ENCODE measurements at places on chromosomes 5 and 9. TPM values are rescaled to one million over a fixed set of nuclear protein-coding genes. Genes with fewer than 3 reads are reported as not detected.

GRCh38 chr5:23013395-23013998 lies 160.4 kb upstream of the CDH12 start:
- no peak for DNase-seq
- H3K36me3 ChIP-seq, result no peaks in the 10 kb centered on the region
- peak overlapping the region; percentile 30 for H3K4me3 ChIP-seq
- peak overlapping the region; percentile 24 for H3K27ac ChIP-seq
- H3K4me1 ChIP-seq, result no peaks in the 10 kb centered on the region
- H3K27me3 ChIP-seq, result no peaks in the 10 kb centered on the region

DNA sequence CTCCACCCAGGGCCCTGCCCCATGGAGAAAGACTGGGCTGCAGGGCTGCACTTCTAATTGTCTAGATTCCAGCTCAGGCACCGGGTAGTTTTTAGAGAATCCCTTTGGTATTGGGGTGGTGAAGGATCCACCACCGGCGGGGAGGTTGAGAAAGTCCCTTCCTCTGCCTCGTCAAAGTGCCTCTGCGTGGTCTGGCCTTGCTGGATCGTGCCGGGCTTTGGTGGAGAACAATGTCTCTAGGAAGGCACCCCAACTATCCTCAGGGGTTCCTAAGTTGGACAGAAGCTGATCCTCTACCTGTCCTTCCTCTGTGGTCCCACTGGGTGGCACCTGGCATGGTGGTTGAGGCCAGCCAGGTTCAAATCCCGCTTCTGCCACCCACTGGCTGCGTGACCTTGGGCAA lies 7.3 kb upstream of the AMBP start:
- H3K36me3 ChIP-seq, result no peaks in the 10 kb centered on the region
- H3K27me3 ChIP-seq, result no peaks in the 10 kb centered on the region
- no peak overlapping the region for H3K4me3 ChIP-seq
- DNase-seq, result no peak
- no peak overlapping the region for H3K27ac ChIP-seq

- H3K36me3 ChIP-seq, result no peaks in the 10 kb centered on the region
- H3K4me1 ChIP-seq, result peaks cover 7% of the 10 kb centered on the region
- no peak for DNase-seq
- no peaks in the 10 kb centered on the region for H3K27me3 ChIP-seq
Observed at GRCh38 chr5:177494346-177495195, 2.8 kb downstream of the PDLIM7 start.

DNA sequence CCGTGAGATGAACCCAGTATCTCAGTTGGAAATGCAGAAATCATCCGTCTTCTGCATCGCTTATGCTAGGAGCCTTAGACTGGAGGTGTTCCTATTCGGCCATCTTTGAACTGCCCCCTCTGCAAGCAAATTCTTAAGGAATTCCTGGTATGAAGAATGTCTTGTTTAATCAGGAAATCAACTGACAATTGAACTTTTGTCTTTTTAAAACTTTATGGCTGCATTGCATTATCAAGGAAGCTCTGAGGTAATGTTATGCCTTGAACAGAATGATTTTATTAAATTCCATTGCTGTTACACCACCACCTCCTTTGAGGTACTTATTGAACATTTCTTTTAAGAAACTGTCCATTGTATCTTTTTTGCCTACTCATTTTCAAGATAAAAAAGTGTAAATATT lies 1915.7 kb upstream of the CDH9 start:
- no peaks in the 10 kb centered on the region for H3K27me3 ChIP-seq
- no peak overlapping the region for H3K27ac ChIP-seq
- H3K36me3 ChIP-seq, result no peaks in the 10 kb centered on the region
- no peaks in the 10 kb centered on the region for H3K4me1 ChIP-seq

- DNase-seq, result no peak
- no peak overlapping the region for H3K4me3 ChIP-seq
- H3K27me3 ChIP-seq, result peaks cover 3% of the 10 kb centered on the region
- no peaks in the 10 kb centered on the region for H3K4me1 ChIP-seq
Observed at GRCh38 chr9:71250581-71250980, 129.2 kb upstream of the TRPM3 start.

GRCh38 chr5:31911291-31912265 lies 262.5 kb downstream of the GOLPH3 start:
- no peak overlapping the region for H3K27ac ChIP-seq
- peaks cover 6% of the 10 kb centered on the region for H3K4me1 ChIP-seq
- H3K27me3 ChIP-seq, result no peaks in the 10 kb centered on the region
- no peaks in the 10 kb centered on the region for H3K36me3 ChIP-seq
- no peak overlapping the region for H3K4me3 ChIP-seq

DNA sequence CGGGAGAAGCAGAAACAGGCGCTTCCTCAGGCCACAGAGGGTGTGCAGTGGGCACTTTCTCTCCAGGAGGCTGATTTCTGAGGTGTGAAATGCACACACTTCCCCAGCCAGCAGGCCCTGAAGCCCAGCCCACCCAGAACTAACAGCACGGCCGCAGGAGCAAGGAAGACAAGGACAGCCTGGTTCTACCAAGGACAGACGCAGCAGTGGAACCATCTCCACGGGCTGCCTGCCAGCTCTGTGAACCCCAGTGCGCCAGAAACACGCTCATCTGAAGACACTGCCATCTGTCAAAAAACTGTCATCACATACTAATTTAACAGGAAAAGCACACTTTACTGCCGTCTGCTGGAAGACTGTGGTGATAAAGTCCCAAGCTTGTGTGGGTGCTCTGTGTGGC lies 40.7 kb downstream of the MAPK9 start:
- no peaks in the 10 kb centered on the region for H3K27me3 ChIP-seq
- DNase-seq, result no peak
- H3K27ac ChIP-seq, result no peak overlapping the region
- peaks cover 69% of the 10 kb centered on the region for H3K36me3 ChIP-seq

- DNase-seq, result no peak
- H3K4me3 ChIP-seq, result no peak overlapping the region
- H3K4me1 ChIP-seq, result peaks cover 33% of the 10 kb centered on the region
- H3K36me3 ChIP-seq, result peaks cover 18% of the 10 kb centered on the region
Observed at GRCh38 chr9:137717776-137718327, 99.0 kb downstream of the EHMT1 start.

DNA sequence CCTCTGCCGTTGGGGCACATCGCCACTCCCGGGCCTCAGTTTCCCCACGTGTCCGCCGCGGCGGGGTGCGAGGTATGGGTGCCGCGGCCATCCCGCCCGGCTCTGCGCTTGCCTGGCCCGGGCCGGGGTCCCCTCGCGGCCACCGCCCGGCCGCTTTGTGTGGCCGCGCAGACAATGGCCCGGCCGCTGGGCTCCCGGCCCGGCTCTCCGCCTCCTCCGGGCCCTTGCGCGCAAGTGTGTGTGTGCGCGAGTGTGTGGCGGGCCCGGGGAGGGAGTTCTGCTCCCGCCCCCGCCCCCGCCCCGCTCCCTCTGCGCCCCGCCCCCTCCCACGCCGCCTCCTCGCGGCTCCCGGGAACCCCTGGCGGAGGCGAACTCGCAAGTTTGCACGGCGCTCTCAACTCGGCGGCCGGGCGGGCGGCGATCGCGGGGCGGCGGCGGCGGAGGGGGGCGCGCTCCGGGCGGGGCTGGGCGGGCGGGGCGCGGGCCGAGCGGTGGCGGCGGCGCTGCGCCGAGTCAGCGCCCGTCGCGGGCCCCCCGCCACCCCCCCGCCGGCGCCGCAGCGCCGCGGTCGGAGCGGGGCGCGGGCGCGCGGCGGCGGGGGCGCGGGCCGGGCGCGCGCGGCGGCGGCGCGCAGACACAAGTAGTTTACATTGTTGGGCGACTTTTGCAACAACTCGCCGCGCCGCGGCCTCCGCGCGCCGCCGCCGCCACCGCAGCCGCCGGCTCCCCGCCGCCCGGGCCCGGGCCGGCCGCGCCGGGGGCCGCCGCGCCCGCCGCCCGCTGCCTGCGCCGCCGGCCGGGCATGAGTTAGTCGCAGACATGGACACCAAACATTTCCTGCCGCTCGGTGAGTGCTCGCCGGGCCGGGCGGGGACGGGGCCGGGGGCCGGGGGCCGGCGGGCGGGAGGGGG lies at the start of gene RXRA:
RXRA (plus strand) TSS at position 643 of the 911 bp plus-strand sequence; CDS start at position 820, 177 bp downstream.
- H3K27me3 ChIP-seq, result no peaks in the 10 kb centered on the region
- peak; percentile 73 for DNase-seq
- H3K4me3 ChIP-seq, result peak within 1 kb of the TSS; percentile 73
- H3K4me1 ChIP-seq, result peaks cover 4% of the 10 kb centered on the region
- H3K36me3 ChIP-seq, result no peaks in the 10 kb centered on the region
- peak within 1 kb of the TSS; percentile 62 for H3K27ac ChIP-seq

- no peaks in the 10 kb centered on the region for H3K4me1 ChIP-seq
- no peaks in the 10 kb centered on the region for H3K27me3 ChIP-seq
- no peak overlapping the region for H3K4me3 ChIP-seq
- no peak overlapping the region for H3K27ac ChIP-seq
Observed at GRCh38 chr9:89916001-89916597, 311.3 kb downstream of the GADD45G start.

DNA sequence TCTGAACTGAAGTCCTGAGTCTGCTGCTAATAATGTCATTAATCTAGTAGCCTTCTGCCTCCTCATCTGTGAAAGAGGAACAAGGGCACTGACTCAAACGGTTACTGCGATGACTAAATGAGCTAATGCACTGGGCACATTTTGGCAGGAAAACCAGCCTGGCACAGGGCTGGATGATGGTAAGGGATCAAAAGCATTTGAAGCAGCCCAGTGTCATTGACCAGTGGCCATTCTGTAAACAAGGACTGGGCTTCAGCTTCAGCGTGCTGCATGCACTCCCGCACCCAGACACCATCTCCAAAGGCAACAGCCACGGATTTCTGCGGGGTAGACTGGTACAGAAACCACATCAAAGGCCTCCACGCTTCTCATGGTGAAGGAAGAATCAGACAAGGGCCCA lies 8.0 kb downstream of the GCNT4 start:
- no peaks in the 10 kb centered on the region for H3K27me3 ChIP-seq
- H3K27ac ChIP-seq, result no peak overlapping the region
- H3K4me3 ChIP-seq, result no peak overlapping the region
- peaks cover 14% of the 10 kb centered on the region for H3K36me3 ChIP-seq

- no peak overlapping the region for H3K27ac ChIP-seq
- no peaks in the 10 kb centered on the region for H3K4me1 ChIP-seq
- DNase-seq, result no peak
- H3K27me3 ChIP-seq, result no peaks in the 10 kb centered on the region
- H3K36me3 ChIP-seq, result no peaks in the 10 kb centered on the region
- H3K4me3 ChIP-seq, result no peak overlapping the region
Observed at GRCh38 chr9:2934241-2934650, 90.4 kb upstream of the PUM3 start.

DNA sequence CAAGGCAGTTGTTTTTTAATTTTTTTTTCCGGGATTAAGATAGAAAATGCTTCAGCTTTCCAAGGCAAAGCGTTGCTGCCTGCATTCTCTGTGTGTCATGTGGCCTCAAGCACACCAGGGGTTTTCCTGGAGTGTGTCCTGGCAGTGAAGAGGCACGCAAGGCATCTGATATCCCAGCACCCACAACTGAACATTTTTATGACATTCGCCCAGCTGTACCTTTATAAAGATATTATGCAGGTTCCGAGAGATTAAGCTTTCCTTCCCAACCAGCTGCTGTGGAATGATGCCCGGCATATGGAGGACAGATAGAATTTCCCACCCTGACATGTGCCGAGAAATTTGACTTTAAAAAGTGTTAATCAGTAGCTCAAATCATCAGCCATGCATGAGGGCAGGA lies 205.6 kb downstream of the GADD45G start:
- DNase-seq, result no peak
- H3K4me3 ChIP-seq, result no peak overlapping the region
- no peaks in the 10 kb centered on the region for H3K27me3 ChIP-seq
- no peak overlapping the region for H3K27ac ChIP-seq
- H3K36me3 ChIP-seq, result no peaks in the 10 kb centered on the region
- H3K4me1 ChIP-seq, result peaks cover 3% of the 10 kb centered on the region

- DNase-seq, result no peak
- H3K4me3 ChIP-seq, result peak overlapping the region; percentile 66
- H3K36me3 ChIP-seq, result no peaks in the 10 kb centered on the region
- H3K27ac ChIP-seq, result peak overlapping the region; percentile 58
- no peaks in the 10 kb centered on the region for H3K27me3 ChIP-seq
- H3K4me1 ChIP-seq, result peaks cover 9% of the 10 kb centered on the region
Observed at GRCh38 chr9:95509851-95510708, 6.7 kb downstream of the PTCH1 start.

- no peak for DNase-seq
- H3K27me3 ChIP-seq, result no peaks in the 10 kb centered on the region
- H3K4me3 ChIP-seq, result no peak overlapping the region
- no peaks in the 10 kb centered on the region for H3K4me1 ChIP-seq
- H3K36me3 ChIP-seq, result no peaks in the 10 kb centered on the region
- H3K27ac ChIP-seq, result no peak overlapping the region
Observed at GRCh38 chr5:133035224-133035623, 8.9 kb upstream of the ZCCHC10 start.

DNA sequence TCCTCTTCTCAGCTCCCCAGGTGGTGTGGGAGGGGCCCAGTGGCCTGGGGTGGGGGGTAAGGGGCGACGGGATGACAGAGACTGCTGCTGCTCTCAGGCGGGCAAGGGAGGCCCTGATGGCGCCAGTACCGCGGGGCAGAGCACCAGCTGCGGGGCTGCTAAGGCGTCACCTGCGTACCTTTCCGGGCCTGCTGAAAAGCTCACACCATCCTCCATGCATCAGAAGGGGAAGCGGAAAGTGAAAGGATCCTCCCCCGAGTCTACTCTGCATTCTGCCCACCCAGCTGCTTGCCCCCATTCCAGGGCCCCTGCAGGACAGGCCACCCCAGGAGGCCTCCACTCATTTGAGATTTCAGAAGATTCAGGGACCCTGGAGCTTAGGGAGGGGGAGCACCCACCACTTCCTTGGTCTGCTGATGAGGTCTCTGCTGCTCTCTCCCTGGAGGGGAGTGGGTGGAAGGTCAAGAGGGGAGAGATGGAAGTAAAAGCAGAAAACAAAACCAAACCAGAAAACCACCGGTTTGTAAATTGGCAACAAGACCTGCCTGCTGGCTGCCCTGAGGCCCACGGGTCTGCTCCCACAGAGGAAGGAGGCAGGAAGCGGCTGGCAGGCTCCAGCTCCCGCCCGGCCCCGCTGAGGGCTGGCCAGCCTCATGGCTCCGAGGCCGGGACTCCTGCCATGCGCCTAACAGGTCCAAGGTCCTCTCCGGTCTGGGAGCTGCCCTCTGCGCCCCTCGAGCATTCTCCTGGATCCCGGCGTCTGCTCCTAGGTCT lies 33.6 kb downstream of the PRRT1B start:
- H3K4me1 ChIP-seq, result peaks cover 26% of the 10 kb centered on the region
- DNase-seq, result peak; percentile 44
- peak overlapping the region; percentile 71 for H3K27ac ChIP-seq
- peaks cover 9% of the 10 kb centered on the region for H3K36me3 ChIP-seq
- no peaks in the 10 kb centered on the region for H3K27me3 ChIP-seq

Gene FAM81B
- total RNA-seq, result not detected

Gene FOXD4L5
- not detected for total RNA-seq

Gene CDC20B
- total RNA-seq, result not detected

Gene SYK
- 2.1 TPM for total RNA-seq

Data from naive thymus-derived CD4-positive, alpha-beta T cell (primary cell).